ENCODE measurements at places on chromosomes 11 and 22.
A peak's percentile ranks its signal among the peaks of the same experiment; 100 is the strongest.

DNA sequence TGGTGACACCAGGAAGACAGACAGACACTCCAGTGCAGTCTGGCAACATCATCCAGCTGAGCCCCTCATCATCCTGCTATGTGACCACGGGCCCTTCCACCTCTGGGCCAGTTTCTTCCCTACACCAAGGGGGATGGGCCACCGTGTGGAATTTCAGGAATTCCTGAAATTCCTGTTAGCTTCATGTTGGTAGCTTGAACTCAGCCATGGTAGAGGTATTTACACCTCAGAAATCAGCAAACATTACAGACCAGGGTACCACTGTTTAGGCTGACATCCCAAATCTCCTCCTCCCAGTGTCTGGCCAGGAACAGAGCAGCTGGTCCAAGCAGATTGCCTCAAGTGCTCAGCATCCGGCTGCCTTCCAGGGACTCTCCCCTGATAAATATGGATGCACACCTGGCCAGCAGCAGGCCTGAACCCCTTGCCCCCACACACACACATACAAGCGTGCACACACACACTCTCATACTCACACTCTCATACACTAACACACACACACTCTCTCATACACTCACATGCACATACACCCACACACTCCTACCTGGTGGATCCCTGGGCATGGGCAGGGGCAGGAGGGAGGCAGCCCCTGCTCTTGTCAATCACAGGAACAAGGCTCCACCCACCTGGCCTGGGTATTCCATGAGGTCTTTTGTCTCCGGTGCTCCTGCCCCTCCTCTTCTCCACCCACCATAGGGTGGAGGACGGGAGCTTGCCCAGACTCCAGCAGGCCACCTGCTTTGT is 85.2 kb downstream of the BUD13 start:
- DNase-seq = peak; percentile 88

- no peak for DNase-seq
Measured at GRCh38 chr11:3738241-3738640, 59.1 kb downstream of the NUP98 start.

DNA sequence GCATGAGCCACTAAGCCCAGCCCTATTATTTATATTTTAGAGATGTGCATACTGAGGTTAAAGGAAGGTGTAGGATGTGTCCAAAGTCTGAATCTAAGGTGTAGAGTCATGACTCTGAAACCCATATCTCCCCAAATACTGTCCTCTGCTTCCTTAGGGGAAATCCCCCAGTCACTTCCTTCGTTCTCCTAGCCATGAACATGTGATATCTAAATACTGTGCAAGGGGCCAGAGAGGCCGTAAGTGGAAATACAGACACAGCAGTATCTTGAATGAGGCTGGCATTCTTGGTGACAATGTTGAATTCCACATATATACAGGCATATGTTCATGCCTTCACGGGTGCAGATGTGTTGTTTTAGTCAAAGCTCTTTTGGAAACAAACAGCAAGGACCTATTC is 21.3 kb upstream of the PATZ1 start:
- DNase-seq = no peak

- no peak for DNase-seq
Measured at GRCh38 chr22:25027959-25028840, 75.7 kb downstream of the KIAA1671 start.

- peak; percentile 21 for DNase-seq
Measured at GRCh38 chr11:64241491-64242374, 838 bp downstream of the FKBP2 start.

DNA sequence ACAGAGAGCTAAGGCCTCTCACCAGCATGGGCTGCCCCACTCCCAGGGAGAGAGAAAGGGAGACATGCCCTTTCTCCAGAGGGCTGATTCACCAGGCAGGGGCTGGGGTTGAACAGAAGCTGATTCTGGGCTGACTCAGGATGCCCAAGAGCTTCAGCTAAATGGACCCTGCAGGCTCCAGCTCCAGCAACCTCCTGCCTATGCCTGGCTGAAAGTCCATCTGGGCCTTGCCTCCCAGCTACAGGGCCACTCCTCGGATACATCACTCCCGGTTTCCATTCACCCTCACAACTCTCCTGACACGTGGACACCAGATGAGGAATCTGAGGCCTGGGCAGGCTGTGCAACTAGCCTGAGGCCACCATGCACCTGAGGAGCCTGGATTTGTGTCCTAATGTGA is 215.5 kb downstream of the BUD13 start:
- DNase-seq = no peak

GRCh38 chr11:88435415-88435814 is 97.9 kb upstream of the CTSC start:
- no peak for DNase-seq

DNA sequence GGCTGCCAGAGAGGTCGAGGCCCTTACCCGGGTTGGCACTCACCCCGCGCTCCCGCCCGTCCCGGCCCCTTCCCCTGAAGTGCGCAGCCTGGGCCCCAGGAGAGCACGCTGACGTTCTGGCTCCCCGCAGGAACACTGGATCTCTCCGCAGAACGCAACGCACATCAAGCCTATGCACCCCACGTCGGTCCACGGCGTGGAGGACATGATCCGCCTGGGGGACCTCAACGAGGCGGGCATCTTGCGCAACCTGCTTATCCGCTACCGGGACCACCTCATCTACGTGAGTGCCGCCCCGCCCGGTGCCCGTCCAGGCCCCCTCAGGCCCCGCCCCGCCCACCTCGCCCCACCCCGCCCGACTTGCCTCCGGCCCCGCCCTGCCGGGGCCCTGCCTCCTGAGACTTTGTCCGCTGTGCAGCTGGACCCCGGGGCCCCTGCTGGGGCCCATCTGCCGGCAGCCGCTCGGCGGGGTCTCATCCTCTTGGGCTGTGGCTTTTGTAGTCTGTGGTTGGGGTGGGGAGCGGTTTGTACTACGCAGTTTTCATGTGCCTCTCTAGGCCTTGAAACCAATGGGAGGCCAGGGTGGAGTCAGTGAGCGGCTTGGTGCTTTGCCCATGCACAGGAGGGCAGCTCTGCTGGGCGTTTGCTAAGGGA is 19.7 kb downstream of the MYO7A start:
- DNase-seq = no peak

DNA sequence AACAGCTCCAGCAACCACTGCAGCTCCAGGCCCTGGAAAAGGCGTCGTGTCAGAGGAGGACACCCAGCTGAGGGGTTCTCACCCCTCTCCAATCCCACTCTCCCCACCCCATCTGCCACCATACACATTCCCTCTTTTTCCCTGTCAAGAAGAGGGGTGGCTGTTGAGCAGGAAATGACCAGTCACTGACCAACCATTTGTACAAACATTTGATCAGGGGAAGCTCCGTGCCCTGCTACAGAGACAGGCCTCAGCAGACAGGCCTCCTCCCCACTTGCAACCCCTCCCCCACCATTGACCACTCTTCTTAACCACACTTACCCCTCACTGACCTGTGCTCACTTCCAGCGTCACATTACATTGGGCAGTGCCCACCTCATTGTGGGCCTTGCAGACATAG is 2.3 kb upstream of the VSIG2 start:
- DNase-seq = no peak

- no peak for DNase-seq
Measured at GRCh38 chr22:23104187-23104971, 34.1 kb downstream of the GNAZ start.

DNA sequence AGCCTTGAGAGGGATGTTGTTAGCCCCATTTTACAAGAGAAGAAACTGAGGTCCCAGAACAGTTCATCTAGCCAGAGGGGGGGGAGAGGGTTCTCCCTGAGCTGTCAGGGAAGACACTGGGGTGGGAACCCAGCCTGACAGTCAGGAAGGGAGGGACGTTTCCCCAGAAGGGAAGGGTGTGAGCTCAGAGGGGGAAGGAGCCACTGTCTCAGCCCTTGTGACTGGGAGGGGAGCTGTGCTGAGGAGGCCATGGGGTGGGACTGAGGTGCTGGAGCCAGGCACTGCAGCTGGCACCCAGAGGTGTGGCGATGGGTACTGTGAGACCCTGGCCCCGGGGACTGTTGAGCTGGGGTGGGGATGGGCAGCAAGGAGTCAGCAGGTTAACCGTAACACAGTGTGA is 35.7 kb downstream of the DAGLA start:
- DNase-seq = no peak

- DNase-seq = no peak
Measured at GRCh38 chr11:65401073-65401802, 14.8 kb downstream of the FRMD8 start.

DNA sequence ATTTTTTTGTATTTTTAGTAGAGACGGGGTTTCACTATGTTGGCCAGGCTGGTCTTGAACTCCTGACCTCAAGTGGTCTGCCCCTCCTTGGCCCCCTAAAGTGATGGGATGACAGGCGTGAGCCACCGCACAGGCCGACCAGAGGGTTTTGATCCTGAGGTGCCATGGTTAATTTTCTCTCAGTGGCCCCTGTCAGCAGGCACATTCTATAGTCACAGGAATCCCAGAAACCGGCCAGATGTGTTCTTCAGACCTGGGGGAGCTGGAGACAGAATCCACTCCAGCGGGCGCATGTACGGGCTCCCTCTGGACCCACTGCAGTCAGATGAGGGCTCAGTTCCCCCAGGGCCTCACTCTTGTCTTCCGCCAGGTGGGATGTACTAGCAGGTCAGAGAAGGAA is 17.0 kb downstream of the IGLL1 start:
- no peak for DNase-seq

GRCh38 chr22:45188779-45189178 is 25.1 kb downstream of the NUP50 start:
- DNase-seq = no peak

DNA sequence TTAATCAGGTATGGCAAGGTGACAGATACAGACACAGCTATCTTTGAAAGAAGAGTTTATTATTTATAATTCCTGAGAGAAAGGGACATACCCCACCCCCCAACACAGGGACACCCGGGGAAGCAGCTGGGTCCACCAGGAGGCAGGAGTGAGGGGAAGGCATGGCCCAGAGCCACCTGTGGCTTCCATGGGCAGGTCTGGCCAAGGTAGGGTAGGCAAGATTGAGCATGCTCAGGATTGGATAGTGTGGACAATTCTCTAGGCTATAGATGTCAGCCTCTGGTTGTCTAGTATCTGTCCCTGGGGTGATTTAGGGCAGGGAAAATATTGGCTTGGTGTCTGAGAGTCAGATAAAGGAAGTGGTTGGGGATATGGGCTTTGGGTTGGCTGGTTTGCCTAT is 27.5 kb upstream of the SMIM35 start:
- no peak for DNase-seq

GRCh38 chr11:43298397-43298796 is 13.4 kb upstream of the API5 start:
- DNase-seq = no peak

- DNase-seq = peak; percentile 73
Measured at GRCh38 chr11:25981998-25982397, 349.9 kb upstream of the ANO3 start.

GRCh38 chr22:30809086-30809485 is 114.4 kb downstream of the OSBP2 start:
- DNase-seq = no peak

- DNase-seq = no peak
Measured at GRCh38 chr22:48137640-48138039, 1375.2 kb downstream of the TBC1D22A start.

DNA sequence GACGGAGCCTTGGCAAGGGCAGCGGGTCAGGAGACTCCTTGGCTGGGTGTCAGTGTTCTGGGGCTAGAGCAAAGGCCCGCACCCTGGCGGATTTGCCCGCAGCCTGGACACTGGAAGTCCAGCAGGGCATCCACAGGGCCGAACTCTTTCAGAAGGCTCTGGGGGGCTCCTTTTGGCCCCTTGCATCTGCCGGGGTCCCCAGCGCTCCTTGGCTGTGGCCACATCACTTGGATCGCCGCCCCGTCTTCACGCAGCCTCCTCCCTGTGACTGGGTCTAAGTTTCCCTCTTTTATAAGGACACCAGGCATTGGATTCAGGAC is 20.0 kb downstream of the MUC5AC start:
- DNase-seq = no peak

- DNase-seq = no peak
Measured at GRCh38 chr11:12569499-12570425, 104.5 kb upstream of the TEAD1 start.

- no peak for DNase-seq
Measured at GRCh38 chr11:134906356-134906955, 494.4 kb upstream of the B3GAT1 start.

GRCh38 chr22:43205748-43206508 is 19.0 kb upstream of the TTLL12 start:
- no peak for DNase-seq

- peak; percentile 8 for DNase-seq
Measured at GRCh38 chr11:128582496-128583366, 4.6 kb downstream of the ETS1 start.

- no peak for DNase-seq
Measured at GRCh38 chr11:118806400-118806799, 15.4 kb upstream of the DDX6 start.

GRCh38 chr22:23511627-23512347 is 68.3 kb downstream of the IGLL1 start:
- DNase-seq = no peak

DNA sequence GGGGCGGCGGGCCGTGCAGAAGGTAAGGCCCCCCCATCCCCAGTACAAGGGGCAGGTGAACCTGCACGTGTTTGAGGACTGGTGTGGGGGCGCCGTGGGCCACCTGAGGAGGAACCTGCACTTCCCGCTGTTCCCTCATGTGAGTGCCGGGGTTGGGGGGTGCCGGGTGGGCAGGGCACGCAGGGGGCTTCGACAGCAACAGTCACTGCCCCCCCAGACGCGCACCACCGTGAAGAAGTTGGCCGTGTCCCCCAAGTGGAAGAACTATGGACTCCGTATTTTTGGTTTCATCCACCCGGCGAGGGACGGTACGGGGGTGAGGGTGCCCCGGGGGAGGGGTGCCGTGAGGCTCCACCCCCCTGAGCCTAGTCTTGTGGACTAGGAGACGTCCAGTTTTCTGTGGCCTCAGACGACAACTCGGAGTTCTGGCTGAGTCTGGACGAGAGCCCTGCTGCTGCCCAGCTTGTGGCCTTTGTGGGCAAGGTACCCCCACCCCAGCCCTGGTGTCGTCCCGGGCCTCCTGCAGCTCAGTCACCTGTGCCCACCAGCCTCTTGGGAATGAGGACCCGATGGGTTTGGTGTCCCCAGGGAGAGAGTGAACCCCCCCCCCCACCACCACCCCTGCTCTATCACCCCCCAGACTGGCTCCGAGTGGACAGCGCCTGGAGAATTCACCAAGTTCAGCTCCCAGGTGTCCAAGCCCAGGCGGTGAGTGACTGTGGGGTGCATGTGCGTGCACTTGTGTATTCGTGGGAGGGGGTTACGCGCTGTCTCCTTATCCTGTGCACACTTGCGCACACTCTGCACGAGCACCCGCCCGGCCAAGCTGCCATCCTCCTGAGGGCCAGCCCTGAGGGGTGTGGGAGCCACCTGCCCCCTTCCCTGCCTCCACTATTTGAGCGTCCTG is 3.8 kb downstream of the B4GALNT4 start:
- no peak for DNase-seq

- DNase-seq = no peak
Measured at GRCh38 chr11:107493117-107493516, 35.5 kb upstream of the CWF19L2 start.

GRCh38 chr11:7416080-7416479 is 69.2 kb upstream of the OLFML1 start:
- DNase-seq = no peak

All from brain (organoid and tissue), 16 donors.